T-helper 2 cell (primary cell): ENCODE measurements at places on chromosomes 7 and 10.

GRCh38 chr7:138882249-138882648 is 84.3 kb upstream of the ATP6V0A4 start:
- no peak for DNase-seq

DNA sequence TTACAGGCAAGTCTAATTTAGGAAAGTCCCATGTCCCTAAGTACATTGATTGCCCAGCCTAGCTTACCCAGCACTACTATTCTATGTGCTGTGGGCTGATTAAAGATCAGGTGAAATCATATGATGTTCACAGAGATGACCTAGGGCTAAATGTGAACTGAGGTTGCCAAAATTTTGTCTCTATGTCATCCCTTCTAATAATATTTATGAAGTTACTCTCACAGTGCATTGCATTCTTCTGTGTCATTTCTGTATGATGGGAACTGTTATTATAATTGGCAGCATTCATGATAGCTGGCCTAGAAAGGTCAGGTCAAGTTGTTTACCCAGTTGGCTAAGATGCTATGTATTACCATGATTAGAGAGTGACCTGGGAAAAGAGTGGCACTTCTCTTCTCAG is 2.8 kb upstream of the PDK4 start:
- no peak for DNase-seq

DNA sequence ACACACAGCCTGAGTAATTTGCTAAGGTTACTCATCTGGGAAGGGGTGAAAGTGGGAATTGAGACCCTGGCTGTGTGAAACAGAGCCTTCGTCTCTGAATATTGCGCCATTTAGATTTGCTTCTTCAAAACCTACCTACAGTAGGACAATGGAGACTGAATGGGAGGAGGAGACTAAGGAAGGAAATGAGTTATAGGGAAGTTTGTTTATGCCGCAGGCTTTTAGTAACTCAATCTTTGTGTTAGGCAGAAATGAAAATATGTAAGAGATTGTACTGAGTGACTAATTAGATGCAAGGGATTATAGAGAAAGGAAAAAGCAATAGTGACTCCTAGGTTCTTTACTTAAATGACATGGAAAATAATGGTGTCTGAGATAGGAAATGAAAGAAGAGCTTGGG is 80.2 kb downstream of the KCND2 start:
- DNase-seq = no peak

DNA sequence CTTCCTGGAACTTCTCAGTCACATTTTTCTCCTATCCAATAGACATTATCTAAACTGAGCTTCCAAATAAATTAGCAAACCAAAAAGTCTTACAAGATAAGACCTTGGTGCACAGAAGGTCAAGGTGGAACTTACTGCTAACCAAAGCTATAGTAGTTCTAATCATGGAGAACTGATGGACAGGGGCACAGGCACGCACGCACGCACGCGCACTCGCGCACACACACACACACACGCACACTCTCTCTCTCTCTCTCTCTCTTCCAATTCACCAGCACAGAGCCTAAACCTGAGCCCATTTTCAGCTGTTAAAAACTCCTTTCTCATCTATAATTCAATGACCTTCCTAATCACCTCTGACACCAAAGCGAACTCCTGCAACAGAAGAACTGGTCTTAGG is 7.5 kb downstream of the FGFR2 start:
- DNase-seq = no peak

DNA sequence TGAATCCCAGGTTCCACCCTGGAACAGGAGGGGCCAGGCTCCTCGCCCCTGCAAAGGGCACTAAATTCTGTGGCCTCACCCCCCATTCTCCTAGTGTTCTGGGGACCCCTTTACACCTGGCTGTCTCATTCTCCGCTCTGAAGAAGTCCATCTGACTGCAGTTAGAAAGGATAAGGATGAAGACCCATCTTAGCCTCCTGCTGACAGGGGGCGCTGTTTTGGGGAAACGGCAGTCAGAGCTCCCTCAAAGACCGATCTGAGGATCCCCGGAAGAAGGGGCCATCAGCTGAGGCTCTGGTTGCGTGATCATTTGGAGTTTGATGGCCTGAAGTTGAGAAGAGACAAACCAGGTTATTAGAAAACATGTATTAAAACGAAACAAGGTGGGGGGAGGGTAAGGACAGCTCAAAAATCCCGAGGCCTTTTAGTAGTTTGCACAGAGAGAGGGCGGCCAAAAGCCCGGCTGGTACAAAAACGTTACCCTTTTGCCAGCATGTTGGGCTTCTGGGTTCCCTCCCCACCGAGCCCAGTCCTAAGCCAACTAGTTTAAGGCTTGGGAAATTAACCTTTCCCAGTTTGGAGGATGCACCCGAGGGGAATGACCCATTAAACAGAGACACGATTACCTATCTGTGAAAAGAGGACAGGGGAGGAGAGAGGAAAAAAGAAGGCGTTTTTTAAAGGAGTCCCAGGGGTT is 102.8 kb downstream of the CHN2 start:
- DNase-seq = no peak

GRCh38 chr7:123994449-123994848 is 38.4 kb downstream of the TMEM229A start:
- no peak for DNase-seq

DNA sequence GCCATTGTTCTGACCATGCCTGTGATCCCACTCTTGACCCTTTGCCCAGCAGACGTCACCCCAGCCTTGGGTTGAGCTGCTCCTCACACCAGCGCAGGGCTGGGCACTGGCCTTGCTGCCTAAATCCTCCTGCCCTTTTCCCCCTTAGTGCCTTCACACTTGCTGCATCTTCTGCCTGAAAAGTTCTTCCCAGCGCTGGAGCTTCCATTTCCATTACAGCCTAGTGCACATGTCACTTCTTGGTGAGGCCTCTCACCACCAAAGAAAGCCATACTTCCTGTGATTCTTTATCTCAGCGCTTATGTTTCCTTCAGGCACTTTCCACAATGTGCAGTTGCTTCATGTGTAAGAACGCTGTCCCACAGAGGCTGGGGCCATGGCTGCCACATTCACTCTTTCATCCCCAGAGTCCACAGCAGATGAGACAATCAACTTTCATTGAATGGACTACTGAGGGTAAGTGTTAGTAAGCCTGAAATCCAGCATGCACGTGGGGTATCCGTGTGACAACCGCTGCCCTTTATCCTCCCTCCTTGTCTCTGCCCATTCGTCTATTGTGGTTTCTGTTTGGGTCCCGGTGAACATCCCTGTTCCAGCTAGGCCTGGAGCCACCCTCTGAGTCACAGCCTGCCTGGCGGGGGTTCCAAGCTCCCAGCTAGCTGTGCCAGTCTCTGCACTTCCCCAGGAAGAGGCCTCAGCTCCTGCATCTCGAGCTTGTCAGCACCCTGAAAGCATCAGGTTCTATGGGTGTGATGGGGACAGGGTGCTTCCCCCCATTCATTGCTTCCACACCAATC is 37.3 kb downstream of the ADRA2A start:
- no peak for DNase-seq

- DNase-seq = peak; percentile 31
Measured at GRCh38 chr10:66835400-66835799, 90.4 kb upstream of the LRRTM3 start.

GRCh38 chr10:119391440-119392251 is 150.9 kb downstream of the RGS10 start:
- no peak for DNase-seq
